Fibroblast of the aortic adventitia (primary cell): ENCODE measurements at places on chromosomes 3 and 15.
A peak's percentile ranks its signal among the peaks of the same experiment; 100 is the strongest.

DNA sequence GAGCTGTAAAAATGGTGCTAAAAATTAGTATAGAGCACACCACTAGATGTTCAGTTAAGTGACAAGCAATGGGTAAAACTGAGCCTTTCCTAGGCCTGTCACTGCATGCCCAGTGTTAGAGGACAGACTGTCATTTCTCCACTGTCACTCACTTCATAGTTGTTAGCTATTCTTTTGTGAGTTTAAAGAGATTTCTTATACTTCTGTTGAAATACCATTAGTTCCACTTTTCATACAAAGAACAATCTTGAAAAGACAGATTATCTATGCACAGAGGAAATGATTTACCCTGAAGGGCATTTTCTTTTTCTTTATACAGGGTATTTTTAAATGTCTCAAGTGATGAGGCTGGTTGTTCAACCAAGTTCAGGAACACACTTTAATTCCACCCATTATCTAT lies 28.3 kb upstream of the CHMP2B start:
- no peak for DNase-seq

- no peak for DNase-seq
Measured at GRCh38 chr3:80055306-80055705, 287.5 kb upstream of the ROBO1 start.

DNA sequence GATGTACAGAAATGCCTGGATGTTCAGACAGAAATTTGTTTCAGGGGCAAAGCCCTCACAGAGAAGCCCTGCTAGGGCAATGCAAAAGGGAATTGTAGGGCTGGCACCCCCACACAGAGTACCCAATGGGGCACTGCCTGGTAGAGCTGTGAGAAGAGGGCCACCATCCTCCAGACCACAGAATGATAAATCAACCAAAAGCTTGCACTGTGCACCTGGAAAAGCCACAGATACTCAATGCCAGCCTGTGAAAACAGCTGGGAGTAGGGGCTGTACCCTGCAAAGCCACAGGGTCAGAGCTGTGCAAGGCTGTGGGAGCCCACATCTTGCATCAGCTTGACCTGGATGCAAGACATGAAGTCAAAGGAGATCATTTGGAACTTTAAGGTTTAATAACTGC lies 477.9 kb upstream of the NECTIN3 start:
- no peak for DNase-seq

DNA sequence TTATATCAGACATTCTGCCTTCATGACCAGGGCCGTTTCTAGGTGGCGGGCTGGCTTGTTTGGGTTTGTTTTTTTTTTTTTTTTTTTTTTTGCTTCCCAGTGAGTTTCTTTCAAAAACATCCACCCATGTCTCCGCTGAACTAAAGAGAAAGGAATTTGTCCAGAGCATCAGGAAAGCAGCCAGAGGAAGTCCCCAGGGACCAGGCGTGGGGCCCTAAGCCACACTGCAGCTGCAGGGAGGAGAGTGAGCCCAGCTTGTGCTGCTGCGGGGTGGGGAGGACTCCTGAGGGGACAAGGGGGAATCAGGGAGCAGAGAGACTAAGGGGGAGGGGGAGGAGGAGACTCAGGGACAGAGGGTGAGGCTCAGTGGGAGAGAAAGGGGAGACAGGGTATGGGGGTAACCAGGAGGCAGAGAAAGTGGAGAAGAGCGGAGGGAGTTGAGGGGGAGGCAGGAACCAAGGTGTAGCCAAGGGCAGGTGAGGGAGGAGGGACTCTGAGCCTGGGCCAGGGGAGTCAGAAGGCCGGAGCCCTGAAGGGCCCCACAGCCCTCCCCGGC lies 49.5 kb downstream of the CYP11A1 start:
- DNase-seq: peak; percentile 98

- DNase-seq: no peak
Measured at GRCh38 chr3:61980041-61980440, 393.3 kb downstream of the FEZF2 start.

GRCh38 chr3:13338996-13339395 lies 81.1 kb downstream of the NUP210 start:
- no peak for DNase-seq

DNA sequence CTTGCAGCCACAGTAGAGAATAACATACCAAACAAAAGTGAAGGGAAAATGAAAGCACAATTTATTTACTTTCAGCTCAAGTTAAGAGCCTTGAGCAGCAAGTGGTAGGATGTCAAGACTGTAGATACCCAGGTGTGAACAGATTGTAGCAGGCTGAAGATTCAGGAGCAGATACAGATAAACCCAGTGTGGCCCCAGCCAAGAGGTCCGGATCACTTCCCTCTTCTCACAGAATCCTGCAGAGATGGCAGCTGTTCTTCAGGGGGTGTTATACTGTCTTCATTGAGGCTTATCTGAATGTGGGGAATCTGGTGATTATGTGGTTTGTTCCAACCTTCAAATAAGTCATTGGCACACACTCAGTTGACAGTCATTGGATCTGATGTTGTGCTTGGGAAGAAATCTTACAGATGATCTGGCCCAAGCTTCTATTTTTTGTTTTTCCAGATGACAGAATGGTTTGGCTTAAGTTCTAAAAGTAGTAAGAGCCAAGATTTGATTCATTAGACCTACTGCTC lies 2.2 kb downstream of the STARD9 start:
- peak; percentile 93 for DNase-seq

GRCh38 chr3:15120986-15121385 lies 22.0 kb upstream of the RBSN start:
- DNase-seq: no peak

DNA sequence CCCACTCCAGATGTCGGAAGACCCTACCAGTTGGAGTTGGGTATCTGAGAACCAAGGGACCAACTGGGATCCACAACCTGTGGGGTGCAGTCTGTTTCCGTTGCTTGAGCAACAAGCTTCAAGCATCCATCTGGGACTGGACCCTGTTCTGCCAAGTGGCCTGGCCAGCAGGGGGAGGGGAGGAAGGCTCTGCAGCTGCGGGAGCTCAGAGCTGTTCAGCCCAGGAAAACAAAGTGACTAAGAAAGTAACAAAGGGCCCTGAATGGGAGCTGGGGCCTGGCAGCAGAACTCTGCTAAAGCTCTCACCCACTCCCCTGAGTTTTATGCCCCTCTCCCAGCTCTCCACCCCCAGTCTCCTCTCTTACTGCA lies 2.7 kb downstream of the TYRO3 start:
- DNase-seq: peak; percentile 70

DNA sequence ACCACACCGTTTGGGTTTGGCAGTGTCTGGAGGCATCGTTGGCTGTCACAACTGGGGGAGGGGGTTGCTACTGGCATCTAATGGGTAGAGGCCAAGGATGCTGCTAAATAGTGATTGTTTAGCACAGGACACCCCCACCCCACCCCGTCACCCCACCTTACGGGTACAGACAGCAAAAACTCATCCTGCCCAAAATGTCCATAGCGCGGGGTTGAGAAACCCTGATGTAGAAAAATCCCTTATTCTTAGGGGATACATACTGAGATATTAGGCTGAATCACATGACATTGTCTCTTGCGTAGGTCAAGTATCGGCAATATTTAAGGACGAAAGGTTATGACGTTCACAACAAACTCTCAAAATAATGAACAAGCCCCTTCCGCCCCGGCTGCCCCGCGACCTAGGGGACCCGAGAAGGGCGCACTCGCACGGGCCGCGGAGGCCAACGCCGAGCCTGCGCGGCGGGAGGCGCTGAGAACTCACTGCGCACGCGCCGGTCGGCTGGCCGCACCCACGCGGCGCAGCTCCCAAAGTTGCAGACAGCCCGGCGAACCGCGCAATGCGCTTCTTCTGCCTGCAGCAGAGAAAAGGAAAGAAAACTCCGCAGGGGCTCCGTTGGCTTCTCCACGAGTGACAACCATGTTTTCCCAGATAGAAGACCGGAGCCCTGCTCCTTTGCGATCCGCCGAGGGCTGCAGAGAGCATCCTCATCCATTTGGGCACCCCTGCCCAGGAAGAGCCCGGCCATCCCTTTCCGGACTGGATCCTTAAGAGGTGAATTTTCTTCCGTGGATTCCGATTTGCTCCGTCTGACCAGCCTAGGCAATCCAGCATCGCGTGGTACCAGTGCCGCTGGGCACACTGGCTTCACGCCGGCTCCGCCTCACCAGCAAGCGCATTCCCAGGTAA lies 136.8 kb upstream of the CCDC54 start:
- peak; percentile 80 for DNase-seq

- peak; percentile 96 for DNase-seq
Measured at GRCh38 chr15:74937590-74938371, at the start of gene COX5A. TSS of gene COX5A (minus strand) at chr15:74938073. CDS start at chr15:74938014, 59 bp downstream.
